Pancreas (tissue), 10 donors: ENCODE measurements at places on chromosomes 3 and 15. TPM values are rescaled to one million over a fixed set of nuclear protein-coding genes. Genes with fewer than 3 reads are reported as not detected.

- no peak for DNase-seq
Observed at GRCh38 chr3:137765310-137766033, 1.4 kb downstream of the SOX14 start.

- no peak for DNase-seq
Observed at GRCh38 chr15:38622304-38622703, 57.7 kb upstream of the RASGRP1 start.

GRCh38 chr3:172580680-172581401 is 57.6 kb upstream of the TNFSF10 start:
- no peak for DNase-seq

SEMA3G gene
- 2.1 TPM for total RNA-seq

DNA sequence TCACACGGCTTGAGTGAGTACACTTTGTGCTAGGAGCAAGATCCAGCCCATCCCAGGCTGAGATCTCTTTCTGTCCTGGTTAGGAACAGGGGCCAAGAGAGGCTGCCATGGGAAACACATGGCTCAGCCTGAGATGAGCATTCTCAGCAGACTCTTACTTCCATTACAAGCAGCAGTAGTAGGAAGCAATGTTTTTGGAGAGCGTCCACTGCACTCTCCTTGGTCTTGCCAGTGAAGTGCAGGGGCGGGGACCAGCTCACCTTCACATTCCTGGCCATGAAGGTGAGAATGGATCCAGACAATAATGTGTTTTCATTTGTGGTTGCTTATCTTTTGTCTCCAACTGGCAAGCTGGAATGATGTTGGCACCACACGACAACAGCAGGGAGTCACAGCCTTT is 24.7 kb downstream of the ZNF80 start:
- no peak for DNase-seq

DNA sequence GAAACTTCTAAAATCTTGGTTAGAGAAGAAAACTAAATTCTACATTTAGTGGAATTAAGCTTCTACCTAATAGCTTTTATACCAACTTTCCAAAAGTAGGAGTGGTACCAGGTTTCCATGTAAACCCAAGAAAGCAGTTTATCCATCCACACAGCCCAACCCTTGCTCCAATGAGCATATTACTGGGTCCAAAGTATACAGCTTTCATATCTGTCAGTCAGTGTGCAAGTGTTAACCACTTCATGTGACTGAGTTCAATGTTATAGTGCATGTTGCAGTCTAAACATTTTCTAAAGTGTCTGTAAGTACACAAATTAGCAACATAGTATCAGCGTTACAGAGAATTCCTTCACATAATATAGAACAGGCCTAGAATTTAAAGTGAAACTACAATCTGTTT is 73.2 kb downstream of the C3orf70 start:
- DNase-seq: no peak

DNA sequence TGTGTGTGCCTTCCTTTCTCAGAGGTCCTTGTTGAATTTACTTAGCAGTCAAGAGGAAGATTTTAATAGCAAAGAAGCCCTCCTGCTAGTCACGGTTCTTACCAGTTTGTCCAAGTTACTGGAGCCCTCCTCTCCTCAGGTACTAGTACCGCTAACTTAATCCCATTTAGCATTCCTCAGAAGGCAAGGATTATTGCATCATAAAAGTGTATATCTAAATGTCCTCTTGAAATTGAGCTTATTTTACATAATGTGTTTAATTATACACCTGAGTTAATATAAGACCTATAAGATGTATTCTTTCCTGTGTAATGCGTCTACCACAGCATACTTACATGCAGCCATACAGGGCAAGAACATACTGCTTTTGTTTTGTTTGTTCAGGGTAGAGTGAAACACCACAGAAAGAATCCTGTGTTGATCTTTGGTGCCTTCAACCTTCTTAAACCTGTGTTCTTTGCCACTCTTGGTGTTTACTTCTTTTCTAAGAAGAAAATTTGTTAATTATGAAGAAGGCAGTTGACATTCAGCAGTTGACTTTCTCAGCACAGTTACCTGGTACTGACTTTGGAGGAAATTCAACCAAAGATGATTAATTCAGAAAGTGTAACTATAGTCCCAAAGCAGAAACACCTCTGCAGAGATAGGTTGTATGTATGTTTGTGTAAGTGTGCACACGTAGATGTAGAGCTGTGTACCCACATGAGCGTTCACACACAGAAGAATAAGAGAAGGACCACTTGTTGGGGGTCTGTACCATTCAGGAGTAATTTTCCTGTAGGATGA is 33.1 kb downstream of the POLG start:
- no peak for DNase-seq
